ENCODE measurements at places on chromosomes 1 and 21.

DNA sequence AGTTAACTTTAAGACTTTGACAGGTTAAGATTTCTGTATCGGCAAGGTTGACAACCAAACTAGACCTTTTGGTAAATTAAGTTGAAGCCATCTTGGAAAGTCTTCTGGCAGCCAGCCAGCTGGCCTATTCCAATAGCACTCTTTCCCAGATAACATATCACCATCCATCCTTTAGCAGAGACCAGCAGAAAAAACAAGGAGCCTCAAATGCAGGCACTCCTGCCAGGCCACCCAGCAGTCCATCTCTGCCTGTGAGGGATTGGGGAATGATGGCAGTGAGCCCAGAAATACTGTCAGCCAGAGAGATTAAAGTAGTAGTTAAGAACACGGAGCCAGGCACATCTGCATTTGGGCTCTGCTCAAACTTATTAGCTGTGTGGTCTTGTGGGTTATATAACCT, 19.4 kb downstream of the ZBTB40 start:
- no peak for DNase-seq

GRCh38 chr1:43430831-43431230, 22.9 kb downstream of the HYI start:
- DNase-seq = no peak

DNA sequence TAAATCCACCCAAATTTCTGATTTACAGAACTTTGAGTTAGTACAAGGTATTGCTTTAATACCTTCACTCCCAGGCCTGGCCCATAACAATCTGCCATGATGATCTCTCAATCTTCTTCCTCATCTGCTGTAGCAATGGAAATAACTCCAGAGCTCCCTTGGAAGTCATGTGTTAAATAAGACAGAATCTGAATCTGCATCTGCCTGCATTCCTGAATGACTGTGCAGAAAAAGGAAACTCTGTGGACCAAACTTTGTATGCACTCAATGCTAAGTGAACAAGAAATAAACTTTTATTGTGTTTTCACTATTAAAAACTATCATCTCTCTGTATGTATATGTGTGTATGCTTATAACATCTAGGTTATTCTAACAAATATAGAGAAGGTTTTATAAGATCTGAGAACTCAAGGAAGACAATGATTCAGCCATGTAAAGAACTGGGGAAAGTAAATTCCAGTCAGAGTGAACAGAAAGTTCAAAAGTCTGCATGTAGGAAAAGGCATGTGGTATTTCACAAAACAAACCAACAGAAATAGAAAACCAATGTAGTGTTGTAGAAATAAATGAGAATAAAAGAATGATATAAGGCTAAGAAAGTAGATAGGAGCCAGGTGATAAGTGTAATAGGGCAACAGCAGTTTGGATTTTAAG, 390.2 kb downstream of the USH2A start:
- no peak for DNase-seq

- no peak for DNase-seq
Measured at GRCh38 chr1:228295201-228295600, 87.4 kb downstream of the OBSCN start.

GRCh38 chr21:29386803-29387202, 88.1 kb downstream of the BACH1 start:
- DNase-seq = no peak

GRCh38 chr1:67171574-67171955, 5.3 kb downstream of the IL23R start:
- no peak for DNase-seq

GRCh38 chr1:89454845-89455521, 69.6 kb upstream of the LRRC8B start:
- DNase-seq = no peak

DNA sequence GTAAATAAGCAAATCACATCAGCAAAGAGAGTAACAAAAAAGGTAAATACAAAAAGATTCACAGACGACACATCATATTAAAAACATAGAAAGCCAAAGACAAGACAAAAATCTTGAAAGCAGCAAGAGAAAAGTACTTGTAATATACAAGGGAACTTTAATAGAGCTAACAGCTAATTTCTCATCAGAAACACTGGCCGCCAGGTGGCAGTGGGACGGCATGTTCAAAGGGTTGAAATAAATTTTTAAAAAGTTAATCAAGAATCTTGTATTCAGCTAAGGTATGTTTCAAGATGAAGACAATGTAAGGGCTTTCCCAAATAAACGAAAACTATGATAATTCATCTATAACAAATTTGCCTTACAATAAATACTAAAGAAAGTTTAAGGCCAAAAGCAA, 358.1 kb downstream of the LRRIQ3 start:
- no peak for DNase-seq

GRCh38 chr1:93178418-93178817, 1.8 kb downstream of the TMED5 start:
- DNase-seq = no peak

DNA sequence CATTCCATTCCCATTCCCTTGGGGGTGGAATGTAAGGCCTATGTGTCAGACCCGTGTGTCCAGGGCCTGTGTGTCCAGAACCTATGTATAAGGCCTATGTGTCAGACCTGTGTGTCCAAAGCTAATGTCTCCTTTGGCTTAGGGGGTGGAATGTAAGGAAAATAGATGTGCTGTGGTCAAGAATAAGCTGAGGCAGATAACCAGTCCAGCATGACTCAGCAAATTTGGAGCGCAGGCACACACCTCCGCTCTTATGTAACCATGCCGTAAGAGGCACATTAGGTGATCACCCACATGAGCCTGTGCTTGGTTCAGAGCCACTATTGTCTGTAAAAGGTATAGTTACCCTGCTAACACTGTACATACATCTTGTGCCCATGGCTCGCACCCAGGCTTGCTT, 150.8 kb upstream of the SGIP1 start:
- no peak for DNase-seq

DNA sequence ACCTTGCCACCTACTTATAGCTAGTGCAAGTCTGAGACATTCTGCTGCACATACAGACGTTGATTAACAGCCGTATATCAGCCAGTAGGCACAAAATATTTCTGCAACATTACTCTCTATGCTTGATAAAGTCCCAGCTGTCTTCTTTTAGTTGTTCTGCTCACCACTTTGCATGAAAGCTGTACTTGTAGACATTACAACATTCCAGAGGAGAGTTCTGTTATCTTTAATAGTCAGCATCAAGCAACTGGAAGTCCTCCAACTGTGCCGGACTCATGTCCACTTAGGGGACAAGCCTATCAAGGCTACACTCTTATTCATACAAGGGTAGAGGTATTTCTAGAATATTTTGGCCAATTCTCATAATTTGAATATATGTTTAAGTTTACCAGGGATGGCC, 50.0 kb downstream of the CACHD1 start:
- DNase-seq = no peak

DNA sequence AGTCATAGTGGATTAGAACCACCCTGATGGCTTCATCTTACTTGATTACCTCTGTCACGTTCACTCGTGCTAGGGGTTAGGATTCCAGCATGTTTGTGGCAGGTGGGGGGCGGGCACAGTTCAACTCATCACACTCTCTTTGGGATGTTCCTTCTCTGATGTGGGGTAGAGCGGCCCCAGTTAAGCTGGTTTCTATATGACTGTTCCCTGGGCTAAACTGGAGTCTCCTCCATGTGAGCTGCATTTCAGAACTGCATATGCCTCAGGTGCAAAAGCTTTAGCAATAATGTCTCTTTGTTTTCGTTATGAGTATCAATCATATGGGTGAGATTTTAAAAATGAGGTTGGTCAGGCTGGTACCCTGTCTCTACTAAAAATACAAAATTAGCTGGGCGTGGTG, 393.2 kb downstream of the RPS6KC1 start:
- DNase-seq = no peak

DNA sequence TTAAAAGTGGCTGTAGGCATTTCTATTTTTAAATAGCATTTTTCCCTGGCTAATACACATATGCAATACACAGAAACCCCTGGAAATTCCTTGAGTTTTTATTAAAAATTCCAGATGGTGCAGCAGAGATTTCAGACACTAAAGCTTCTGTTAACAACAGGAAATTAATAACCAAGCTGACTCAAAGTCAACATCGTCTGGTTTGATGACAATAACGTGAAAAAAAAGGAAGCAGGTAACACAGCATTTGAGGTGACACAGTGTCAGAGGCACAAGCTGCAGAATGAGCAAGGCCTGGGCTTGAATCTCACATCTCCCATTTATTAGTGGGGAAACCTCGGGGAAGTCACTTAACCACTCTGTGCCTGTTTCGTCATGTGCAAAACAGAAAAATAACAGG, 64.6 kb upstream of the GJB5 start:
- DNase-seq = no peak

DNA sequence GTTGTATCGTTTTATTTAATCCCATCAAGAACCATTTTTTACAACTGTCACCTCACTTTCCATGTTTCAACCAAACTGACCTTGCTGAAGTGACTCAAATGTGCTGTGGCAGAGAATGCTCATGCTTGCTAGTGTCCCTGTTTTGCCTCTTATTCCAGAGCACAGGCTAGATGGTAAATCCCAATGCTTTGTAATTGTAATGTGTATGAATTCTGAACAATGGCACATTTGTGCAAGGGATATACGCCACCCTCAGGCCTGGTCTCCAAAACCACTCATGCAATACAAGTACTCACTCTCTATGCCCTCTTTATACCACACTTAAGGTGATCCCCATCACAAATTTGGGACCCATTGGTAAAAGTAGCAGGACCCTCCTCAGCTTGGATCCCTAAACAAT, 313.6 kb downstream of the HHIPL2 start:
- DNase-seq = no peak

DNA sequence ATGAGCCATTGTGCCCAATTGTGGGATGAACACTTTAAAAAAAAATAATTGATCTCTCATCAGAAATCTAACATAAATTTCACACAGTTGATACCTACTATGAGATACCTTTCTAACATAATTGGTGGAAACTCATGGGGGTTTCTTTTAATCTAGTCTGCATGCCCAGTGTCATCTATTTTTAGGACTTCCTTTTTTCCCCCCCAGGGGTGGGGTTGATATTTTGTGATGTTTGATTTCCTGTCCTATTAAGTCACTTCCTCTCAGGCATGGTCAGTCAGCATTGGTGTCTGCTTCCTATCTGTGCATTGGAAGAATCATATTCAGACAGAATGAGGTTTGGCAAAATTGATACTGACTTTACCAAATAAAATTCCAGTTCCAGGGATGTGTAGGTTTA, 21.5 kb downstream of the NFYC start:
- no peak for DNase-seq

DNA sequence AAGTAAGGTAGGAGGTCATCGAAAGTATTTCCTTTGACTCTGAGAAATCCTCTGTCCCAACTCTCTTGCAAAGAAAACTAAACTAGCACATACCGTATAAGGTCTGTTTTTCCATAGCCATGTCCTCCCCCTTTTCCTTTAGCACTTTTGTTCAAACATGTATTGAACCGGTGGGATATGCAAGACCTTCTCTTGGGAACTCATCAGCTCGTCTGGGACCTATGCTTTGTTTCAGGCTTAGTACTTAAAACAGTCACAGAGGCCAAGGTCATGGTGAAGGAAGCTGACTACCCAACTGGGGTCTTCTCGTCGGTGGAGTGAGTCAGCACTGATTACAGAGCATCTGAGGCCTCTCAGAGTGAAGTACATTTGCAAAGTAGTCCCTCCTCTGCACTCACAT, 185.0 kb downstream of the ZBTB18 start:
- DNase-seq = no peak

- no peak for DNase-seq
Measured at GRCh38 chr1:154193821-154194220, 1.9 kb upstream of the TPM3 start.

DNA sequence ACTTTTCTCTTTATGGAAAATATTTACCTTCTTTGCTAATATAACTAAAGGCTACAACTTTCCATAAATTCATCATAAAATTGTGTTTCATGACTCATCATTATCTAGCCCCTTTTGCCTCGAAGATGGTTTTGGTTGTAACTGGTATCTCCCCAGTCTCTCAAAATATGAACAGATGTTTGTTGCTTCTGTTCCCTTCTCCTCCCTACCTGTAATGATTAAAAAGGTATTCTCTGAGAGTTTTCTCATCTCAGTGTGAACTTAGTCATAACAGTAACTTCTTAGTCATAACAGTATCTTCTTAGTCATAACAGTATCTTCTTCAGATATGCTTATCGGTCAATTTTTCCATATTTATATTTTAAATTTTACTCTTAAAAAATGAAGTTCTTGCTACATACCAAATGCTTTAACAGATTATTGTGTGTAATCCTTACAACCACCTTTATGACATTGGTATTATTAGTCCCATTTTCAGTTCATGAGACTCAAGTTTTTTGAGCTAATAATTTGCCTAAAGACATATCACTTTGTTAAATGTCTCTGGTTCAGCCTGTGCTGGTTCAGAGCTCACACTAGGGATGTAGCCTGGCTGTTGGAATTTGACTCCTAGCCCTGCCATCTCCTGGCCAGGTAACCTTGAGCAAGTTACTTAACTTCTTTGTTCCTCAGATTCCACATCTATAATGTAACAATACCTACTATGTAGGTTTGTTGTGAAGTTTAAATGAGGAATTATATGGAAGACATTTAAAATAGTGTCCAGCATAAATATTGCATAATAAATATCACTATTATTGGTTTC, 32.6 kb downstream of the ATP1B1 start:
- peak; percentile 33 for DNase-seq

GRCh38 chr1:70034403-70034802, 171.0 kb downstream of the LRRC40 start:
- DNase-seq = no peak

DNA sequence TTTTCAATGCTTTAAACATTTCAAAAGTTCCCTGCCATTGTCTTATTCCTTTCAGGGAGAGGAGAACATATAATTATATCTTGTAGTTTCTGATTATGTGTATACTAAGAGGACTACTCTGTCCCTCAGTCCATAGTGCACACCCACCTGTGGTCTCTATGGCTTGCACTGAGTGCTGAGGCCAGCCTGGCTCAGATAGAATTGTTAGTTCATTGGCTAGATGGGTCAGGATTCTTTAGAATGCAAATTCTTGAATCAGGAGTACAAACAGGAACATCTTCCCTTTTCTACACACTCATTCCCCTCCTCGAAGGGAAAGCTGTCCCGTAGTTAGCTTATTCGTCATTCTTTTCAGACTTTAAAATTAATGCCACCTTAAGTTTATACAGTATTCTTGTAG, 8.2 kb downstream of the BACH1 start:
- no peak for DNase-seq

DNA sequence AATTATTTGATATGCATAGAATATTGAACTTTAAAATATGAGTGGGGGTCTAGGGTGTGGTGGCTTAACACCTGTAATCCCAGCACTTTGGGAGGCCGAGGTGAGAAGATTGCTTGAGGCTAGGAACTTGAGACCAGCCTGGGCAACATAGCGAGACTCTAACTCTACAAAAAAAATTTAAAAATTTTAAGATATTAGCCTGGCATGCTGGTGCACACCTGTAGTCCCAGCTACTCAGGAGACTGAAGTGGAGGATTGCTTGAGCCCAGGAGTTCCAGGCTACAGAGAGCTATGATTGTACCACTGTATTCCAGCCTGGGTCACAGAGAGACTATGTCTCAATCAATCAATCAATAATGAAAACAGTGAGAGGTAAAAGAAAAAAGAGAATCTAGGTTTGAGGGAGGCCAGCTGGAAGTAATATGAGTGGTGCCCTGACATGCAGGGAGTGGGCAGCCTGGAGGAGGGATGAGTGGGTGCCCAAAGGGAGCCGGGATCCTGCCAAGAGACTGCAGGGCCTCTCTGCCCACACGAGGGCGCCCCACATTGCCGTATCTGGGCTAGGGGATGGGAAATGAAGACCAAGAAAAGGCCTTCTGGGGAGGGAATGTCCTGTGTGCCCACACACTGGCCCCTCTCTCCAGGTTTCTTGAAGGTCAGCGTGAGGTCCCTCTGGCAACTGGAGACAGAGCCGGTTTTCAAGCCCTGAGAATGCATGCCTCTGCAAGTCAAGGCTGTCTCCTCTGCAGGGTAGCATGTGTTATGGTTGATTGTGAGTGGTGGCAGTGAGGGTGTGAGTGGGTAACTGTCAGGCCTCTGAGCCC, 93.9 kb upstream of the PPM1J start:
- peak; percentile 56 for DNase-seq
